NCI-H1092 (cell line): ENCODE measurements at places on chromosomes 7 and 10.

DNA sequence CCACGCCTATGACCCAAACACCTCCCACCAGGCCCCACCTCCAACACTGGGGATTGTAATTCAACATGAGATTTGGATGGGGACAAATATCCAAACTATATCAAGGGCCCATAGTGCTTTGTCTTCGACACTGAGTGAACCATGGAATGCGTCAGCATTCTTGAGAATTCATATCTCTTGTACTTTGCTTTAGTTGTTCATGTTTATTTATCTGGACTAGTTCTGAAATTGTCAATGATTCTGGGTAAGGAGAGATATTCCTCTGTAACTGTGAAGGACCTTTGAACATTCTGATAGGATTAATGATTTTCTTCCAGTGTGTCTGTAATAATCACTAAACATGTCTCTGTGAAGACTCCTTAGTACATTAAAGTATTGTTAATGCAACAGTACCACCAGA, 374.8 kb downstream of the LRMDA start:
- DNase-seq = no peak

DNA sequence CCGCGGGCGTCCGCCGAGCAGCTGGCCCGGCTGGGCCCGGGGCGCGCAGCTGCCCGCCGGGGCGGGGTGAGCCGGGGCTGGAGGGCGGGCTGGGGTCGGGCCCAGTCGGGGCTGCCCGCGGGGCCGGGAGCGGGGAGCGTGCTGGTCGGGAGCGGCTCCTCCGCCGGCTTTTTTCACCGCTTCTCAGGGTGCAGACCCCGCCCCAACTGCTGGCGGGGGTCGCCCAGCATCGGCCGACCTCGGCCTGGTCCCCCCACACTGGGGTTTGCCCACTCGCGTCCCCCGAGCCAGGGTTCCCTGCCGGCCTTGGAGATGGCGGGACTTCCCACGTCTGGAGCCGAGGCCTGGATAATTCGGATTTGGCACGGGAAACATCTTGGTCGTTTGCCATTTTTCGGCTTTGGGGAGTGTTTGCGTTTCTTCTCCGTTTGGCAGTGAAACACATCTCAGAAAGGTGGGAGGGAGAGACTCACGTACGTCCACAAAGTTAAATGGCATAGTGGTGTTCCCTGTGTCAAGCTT, 432 bp downstream of the TMEM248 start:
- peak; percentile 61 for DNase-seq

- DNase-seq = no peak
Observed at GRCh38 chr7:24877790-24878311, 102.1 kb downstream of the OSBPL3 start.

DNA sequence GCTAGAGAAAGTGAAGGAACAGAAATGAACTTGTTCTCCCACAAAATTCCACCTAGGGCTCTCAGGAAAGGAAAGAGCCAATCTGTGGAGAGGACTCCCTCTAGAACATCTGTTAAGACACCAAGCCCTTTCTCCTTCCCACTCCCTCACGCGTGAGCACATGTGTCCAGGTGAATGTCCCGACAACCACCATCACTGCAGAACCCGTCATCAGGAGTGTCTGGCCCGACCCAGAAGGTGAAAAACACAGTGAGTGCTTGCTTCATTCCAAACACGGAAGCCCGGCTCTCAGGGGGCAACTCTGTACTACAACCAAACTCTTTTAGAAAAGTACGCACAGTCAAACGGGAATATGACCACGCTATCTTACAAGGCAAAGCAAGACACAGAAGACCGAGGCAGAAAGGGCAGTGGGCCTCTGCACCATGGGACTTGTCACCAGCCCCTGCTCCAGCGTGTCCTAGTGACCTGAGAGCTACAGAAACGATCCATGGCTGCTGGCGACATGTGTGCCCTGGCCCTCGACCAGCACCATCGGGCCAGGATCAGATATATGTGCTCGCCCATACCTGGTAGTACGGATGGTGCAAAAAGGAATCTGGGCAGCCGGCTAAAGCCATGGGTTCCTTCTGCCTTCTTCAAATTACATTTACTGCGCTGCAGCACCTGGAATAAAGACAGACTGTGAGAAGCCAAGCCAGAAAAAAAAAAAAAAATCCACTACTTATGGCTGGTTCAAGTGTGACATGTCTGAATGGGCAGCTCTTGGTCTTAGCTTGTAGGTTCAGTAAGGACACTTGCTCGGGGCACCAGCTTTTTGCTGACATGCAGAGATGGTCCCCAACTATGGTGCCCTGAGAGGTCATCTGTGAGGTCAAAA, 50.8 kb downstream of the GRB10 start:
- DNase-seq = no peak

- no peak for DNase-seq
Observed at GRCh38 chr10:76231286-76231934, 800.0 kb downstream of the LRMDA start.
